Hindlimb muscle (tissue), 1 donor: ENCODE measurements at places on chromosomes 1 and 21.

DNA sequence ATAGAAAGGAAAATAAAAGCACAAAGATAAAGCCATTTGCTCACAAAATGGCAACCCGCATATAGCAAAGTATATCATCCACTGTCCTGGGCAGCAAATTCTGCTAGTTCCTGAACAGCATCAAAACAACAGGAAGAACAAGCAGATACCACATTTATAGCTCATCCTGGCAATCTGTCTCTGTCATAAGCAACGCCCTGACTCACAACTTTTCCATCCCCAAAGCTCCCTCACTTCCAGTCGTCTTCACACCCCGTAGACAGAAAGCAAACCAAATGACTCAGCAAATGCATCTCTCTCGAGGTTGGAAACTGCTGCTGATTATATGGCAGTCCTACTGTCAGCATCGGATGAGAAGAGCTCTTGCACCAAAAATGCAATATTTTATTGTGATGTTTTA is 65.8 kb downstream of the AK5 start:
- no peak for DNase-seq

DNA sequence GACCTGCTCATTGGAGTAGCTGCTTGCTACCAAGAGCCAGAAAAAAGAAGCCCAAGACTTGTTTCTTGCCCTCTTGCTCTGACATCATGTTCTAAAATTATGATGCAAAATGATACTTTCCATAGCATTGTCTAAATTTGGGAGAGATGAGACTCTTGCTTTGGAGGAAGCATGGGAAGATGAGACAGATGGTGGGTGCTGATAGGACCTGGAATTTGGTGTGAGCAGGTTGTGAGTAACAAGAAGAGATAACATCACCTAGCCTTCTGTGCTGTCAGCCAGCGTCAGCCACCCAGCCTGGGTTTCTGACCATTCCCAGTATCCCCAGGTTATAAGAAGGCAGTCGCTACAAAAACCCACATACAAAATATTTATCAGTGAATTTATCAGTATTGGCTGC is 67.1 kb upstream of the GCLM start:
- DNase-seq, result no peak

GRCh38 chr1:37853157-37853556 is 6.2 kb downstream of the MTF1 start:
- DNase-seq, result no peak

- DNase-seq, result no peak
Observed at GRCh38 chr1:167627865-167628641, 2.0 kb upstream of the RCSD1 start.

GRCh38 chr1:71853360-71853759 is 429.0 kb downstream of the NEGR1 start:
- no peak for DNase-seq

- DNase-seq, result peak; percentile 90
Observed at GRCh38 chr1:31701091-31701736, 2.6 kb downstream of the COL16A1 start.

DNA sequence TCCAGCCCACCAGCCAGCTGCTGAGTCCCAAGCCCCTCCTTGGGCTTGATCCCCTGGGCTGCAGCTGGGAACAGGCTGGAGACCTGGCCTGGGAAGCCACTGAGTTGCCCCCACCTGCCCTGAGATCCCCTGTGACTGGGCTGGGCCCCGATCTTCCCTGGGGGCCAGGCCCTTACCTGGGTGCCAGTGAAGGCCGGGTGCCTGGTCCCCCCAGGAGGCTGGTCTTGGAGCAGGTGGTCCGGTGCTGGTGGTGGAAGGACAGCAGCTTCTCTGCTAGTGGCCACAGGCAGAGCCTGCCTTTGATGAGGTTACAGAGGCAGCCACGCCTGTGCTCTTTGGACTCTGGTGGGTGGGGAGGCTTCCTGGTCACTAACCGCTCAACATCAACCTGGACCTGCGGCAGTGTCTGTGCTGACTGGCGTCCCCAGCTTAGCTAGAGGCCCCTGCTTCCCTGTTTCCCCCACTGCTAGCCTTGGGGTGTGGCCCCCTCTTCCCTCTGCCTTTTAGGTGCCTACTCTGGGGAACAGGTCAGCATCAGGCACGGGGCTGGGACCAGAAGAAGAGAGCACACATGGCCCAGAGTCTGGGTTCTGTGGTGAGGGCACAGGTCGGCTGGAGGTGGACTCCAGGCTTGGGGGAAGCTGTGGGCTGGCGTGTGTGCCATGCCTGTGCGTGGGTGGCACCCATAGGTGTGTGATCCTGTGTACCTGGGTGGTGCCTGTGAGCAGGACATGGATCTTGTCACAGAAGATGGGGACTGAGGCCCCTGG is at the start of gene EPS8L3:
TSS of gene EPS8L3 (minus strand) at position 278 of the 770 bp plus-strand sequence. CDS start 2,174 bp downstream, outside the sequence.
- no peak for DNase-seq

DNA sequence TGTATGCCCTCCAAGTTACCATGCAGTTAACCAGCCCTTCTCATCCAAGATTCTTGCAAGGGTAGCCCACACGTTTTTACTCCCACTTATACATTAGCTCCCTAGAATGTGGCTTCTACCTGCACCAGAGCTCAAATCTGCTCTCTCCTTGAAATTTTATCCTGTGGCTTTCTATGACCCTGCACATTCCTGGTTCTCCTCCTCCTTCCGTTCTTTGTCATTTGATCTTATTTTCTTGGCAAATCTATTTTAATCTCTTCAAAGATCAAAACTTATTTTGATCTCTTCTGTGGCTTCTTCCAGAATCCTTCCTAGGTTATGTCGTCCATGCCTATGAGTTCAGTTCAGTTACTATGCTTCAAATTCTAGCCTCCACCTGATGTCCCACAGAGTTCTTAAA is 115.6 kb upstream of the GUCA2B start:
- no peak for DNase-seq

- DNase-seq, result no peak
Observed at GRCh38 chr1:22543679-22544078, 19.6 kb upstream of the EPHA8 start.

GRCh38 chr1:86822459-86822858 is 91.5 kb downstream of the SELENOF start:
- DNase-seq, result no peak

DNA sequence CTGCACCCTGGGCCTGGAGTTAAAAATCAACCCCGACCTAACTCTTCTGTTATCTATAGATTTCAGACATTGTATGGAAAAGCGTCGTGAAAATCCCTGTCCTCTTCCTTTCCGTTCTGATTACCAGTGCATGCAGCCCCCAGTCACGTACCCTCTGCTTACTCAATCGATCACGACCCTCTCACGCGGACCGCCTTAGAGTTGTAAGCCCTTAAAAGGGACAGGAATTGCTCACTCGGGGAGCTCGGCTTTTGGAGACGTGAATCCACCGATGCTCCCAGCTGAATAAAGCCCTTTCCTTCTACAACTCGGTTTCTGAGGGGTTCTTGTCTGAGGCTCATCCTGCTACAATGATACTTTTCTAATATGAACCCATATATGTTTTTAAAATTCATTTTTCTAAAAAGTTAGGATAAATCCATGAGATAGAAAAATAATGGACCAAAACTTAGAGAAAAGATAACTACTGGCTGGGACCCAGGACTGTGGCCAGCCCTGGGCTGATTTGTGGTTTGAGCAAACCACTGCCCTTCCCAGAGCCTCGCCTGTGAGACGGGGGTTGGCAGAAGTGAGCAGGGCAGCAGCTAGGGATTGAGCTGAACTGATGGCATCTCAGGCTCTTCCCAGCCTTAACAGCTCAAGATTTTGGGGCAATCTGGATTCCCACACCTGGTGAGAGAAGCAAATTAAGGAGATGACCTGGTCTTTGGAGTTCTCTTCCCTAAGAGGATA is 5.0 kb downstream of the UQCRHL start:
- DNase-seq, result no peak

DNA sequence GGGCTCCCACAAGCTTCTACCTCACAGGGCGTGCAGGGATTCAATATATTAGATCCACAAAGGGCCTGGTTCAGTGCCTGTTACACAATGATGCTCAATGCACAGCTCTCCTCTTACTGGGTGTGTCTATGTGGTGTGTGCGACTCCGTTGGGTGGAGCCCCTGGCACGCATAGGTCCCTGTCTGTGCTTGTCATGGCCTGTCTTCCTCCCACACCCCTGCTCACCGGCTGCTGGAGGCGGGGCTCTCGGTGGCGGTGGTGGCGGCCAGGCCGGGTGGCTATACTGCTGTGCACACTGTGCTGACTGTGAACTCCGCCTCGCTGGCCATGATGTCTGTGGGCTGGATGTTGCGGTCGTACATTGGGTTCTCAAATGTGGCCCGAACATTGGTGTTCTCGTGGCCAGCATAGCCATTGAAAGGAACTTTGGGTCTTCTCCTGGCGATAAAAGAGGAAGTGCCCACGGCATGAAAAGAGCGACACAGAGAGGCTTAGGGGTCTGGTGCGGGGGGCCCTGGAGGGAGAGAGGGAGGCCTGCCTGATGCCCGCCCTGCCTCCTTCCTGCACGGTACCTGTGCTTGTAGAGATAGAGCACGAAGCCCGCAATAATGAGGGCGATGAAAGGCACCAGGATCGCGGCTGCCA is 46.9 kb downstream of the ZSCAN20 start:
- no peak for DNase-seq

- no peak for DNase-seq
Observed at GRCh38 chr1:199529324-199529723, 498.2 kb upstream of the NR5A2 start.

DNA sequence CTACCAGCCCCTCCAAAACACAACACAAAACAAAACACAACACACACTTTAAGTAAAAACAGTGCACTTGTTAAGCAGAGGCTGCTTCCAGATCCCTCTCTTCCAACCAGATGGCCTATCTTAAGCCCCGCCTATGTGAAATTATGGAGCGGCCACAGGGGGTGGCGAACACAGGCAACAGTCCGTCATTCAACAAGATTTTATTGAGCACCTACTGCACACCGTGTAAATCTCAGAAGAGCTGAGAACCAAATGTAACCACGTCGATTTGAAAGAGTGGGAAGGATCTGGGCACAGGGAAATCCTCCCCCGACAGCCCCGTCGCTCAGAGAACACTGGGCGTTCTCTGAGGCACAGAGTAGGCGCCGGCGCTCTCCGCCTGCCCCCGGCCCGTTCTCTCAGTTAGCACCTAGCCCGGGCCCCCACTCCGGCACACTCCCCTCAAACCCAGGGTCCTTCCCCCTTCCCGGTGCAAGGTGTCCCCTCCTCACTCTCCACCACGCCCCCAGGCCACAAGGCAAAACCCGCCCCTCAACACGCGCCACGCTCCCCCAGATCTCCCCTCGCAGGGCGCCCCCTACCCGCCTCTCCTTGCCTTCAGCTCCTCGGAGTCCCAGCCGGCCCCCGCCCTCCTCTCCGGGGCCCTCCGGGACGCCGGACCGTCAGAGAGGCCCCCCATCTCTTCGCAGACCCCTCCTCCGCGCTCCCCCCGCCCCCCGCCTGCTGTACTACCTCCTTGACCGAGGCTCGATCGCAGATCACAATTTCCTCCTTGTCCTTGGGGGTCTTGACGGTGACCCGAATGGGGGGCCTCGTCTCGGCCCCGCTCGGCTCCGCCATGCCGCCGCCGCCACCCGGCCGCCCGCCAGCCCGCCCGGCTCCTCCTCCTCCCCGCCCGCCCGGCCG is 483 bp downstream of the UBQLN4 start:
- DNase-seq, result peak; percentile 63

GRCh38 chr1:209590405-209590804 is 6.9 kb downstream of the CAMK1G start:
- no peak for DNase-seq

DNA sequence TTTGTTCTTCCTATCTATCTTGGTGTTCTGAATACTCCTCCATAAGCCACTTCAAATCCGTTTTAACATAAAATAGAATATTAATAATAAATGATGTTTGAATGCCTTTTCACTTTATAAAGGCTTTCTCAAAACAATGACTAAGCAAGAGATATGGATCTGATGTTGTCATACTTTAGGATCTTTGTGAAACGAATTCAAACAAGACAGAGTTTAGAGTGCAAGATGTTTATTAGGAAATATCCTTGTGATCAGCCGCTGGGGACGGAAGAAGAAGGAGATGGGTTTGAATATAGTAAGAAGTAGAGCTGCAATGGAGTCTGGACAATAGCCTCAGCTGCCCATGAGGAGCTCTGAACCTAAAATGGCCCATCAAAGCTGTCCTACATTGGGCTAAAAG is 351.8 kb downstream of the NEGR1 start:
- DNase-seq, result no peak

- DNase-seq, result no peak
Observed at GRCh38 chr1:109050228-109050995, 8.5 kb upstream of the WDR47 start.

GRCh38 chr1:89195476-89195875 is 3.3 kb downstream of the GBP4 start:
- no peak for DNase-seq

DNA sequence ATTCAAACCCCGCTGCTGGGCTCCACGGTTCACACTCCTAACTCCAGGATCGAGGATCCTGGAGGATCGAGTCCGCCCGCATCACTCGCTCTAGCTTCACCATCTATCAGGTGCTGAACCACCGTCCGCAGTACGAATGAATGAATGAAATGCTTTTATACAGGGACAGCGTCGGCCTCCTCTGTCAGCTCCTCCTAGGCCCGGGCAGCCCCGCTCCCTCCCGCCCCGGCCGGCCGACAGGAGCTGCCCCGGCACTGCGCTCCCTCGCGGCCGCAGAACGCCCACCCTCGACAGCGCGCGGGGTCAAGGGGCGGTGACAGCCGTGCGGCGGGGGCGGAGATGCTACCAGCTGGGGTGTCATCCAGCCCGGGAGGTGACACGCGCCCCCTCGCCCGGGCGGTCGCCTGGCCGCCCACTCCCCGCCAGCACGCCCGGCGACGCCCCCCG is 520 bp downstream of the ZBTB17 start:
- no peak for DNase-seq

DNA sequence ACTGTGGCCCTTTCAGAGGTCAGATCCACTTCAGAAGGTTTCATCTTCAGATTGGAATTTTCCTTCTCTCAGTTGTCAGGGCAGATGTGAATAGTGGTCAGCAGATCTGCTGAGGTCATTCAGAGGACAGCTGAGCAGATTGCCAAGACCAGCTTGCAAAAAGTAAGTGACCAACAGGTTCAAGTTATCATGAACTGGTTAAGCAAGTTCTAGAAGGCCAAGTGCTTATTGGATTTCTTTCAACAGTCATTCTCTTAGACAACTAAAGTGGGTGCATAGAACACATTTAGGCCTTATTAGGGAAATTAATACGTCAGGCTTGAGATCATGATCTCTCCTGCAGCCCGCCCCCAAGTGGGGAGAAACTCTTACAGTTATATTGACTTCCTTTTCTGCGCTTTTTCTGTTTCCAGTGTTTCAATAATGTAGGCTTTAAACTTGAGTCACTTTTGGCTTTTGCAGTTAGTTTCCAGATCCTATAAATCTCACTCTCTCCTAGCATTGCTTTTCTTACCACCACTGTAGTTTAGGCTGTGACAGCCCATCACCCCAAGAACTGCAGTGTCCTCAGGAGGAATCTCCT is 96.4 kb downstream of the C1orf21 start:
- DNase-seq, result peak; percentile 87
